Activated gamma-delta T cell treated with Interleukin-2 at 50 U/mL for 16 hours (primary cell): ENCODE measurements at places on chromosomes 16 and 17.

GRCh38 chr17:77208856-77209255 is 68.1 kb downstream of the SEC14L1 start:
- no peak for DNase-seq

DNA sequence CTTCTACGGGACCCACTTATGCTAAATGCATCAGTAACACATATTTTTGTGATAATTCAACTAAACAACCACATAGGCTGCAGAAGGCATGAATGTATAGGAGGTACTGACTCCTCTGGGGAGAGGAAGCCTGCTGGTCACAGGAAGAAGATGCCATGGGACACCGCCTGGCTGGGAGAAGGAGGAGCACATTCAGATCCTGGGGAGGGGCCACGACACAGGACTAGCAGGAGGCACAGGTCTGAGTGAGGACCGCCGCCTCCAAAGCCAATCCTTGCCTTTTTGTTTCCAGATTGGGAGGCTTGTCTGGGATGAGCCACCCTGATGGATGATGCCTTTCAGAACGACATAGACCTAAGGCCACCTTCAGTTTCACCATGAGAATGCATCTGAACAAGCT is 34.6 kb downstream of the MBTPS1 start:
- DNase-seq: no peak

DNA sequence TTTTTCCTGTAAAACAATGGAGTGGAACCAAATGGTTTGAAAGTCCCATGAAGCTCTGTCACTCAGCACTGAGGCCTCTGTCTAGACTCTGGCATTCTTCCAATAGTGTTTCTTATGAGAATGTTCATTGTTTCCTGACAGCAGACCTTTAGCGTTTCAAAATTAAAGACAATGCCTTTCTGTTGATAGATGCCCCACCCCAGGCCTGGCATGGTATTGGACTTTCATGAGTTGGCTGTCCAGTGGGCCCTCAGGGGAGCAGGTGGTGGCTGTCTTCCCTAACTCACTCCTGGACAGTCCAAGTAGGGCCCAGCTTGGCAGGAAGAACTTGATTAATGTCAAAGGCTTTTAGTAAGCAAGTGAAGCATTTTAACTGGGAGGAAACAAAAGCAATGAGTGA is 186.5 kb upstream of the CCL2 start:
- no peak for DNase-seq

DNA sequence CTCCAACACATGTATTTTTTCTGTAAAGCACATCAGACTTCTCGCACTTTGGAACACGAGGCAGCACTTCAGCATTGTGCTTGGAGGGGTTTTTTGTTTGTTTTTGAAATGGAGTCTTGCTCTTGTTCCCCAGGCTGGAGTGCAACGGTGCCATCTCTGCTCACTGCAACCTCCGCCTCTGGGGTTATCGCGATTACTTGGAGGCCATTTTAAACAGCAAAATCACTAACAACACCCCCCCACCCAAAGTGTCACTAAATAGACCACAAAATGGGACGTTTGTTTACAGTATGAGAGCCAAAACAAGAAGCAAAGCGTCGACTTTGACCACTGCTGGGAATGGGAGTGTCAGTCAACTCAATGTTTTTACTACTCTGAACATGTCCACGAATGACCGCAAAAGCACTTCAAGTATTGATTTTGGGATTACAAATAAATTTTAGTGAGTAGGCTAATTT is 9.0 kb upstream of the C16orf87 start:
- DNase-seq: no peak

GRCh38 chr17:10046786-10047785 is 142.0 kb upstream of the RCVRN start:
- no peak for DNase-seq

GRCh38 chr17:72978593-72979218 is 113.8 kb downstream of the SLC39A11 start:
- DNase-seq: no peak

- DNase-seq: no peak
These were observed 1.4 kb downstream of the FBXO31 start for GRCh38 chr16:87382023-87382785.

- no peak for DNase-seq
These were observed 38.3 kb downstream of the HLF start for GRCh38 chr17:55303008-55303493.

DNA sequence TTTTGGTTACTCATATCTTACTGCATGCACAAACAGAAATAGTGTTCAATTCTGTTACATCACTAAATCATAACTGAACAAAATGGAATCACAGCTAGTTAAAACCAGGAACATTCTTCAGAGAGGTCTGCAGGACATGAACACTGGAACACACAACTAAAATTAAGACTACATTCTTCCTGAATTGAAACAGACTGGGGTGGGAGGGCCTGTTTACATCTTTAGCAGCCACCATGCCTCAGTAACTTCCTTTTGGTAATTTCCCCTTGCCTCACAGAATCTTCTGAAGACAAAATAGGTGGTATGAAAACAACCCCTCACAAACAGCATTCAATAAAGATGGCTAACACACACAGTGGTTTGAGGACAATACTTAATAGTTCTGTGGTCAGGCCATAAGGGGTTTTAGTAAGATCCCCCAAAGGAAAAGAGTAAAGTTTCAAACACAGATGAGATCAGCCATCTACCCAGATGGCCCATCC is 6.5 kb downstream of the MARF1 start:
- DNase-seq: no peak

- no peak for DNase-seq
These were observed 154.9 kb downstream of the SHCBP1 start for GRCh38 chr16:46466239-46466638.

DNA sequence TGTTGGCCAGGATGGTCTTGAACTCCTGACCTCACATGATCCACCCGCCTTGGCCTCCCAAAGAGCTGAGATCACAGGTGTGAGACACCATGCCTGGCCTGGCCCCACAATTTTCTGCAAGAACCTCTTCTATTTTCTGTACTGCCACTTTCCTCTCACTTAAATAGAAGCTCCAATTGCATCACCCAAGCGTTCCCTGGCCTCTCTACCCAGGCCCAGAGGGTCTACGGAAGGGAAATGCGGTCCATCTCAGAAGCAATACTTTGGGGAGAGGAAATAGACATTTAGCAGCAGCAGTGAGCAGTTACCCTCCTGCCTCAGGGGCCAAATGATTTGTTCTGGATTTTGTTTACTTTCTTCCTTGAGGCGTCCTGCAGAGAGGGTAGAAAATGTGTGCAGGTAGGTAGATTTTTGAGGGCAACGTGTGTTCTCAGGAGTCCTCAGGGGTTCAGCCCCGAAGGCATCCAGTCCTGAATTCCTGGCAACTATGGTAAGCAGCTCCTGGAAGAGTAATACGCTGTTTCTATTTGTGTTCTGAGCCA is 11.0 kb downstream of the SLC6A4 start:
- DNase-seq: no peak

DNA sequence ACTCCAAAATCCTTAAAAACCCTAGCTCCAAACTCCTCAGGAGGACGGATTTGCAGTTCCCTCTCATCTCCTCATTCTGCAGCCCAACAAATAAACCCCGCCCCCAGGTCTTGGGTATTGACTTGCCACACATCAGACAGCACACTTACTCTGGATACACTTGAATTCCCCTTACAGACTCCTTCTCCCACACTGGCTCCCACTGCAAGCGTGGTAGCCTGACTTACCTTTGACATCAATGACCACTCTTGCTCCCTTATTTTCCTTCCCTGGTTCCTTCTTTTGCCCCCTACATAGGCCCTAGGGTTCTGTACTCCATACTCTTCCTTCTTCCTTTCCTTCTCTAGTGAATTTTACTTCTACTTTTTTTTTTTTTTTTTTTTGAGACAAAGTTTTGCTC is 7.5 kb downstream of the RFFL start:
- no peak for DNase-seq

DNA sequence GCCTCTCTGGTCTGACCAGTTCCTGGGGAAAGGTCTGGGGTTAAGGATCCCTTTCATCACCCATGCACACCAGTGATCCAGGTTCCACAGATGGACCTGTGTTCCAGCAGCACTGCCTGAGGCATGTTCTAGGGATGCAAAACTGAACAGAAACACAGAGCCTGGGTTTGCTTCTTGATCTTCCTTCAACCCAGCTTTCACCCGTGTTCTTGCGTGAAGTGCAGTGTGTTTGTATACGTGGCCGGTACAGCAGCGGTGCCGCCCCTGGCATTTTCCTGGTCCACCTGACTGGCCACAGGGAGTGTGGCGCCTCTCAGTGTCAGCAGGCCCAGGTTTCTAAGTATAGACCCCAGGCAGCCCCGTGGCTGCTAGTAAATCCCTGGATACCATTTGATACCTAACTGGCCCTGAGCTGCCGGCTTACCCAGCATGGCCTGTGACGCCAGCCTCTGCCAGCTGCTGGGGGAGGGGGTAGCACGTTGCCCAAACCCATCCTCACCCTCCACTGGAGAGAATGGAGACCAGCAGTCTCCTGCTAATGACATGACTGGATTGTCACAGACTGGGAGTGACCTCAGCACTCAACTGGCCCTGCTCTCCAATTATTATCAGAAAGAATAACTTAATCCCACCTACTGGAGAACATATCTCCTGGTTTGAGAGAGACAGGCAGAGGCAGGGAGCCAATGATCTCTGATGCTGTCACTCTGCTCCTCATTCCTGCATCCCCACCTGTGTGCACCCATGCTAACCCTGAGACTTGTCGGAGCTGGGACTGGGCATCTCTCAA is 59.2 kb upstream of the LGALS9 start:
- DNase-seq: no peak

DNA sequence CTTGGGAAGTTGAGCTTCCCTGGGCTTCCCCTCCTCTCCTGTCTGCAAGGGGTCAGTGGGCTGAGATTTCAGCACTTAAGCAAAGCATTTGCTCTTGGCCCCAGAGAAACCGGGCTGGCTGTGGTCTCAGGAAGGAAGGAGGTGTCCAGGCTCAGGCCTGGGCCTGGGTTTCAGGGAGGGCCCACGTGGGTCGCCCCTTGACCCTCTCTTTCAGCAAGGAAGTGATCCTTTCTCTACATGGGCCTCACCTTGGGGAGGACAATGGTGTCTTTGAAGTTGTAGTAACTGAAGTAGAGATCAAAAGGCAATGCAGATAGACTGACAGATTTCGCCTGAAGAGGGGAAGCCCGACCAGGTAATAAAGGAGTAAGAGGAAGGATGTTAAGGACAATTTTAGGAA is 2.7 kb downstream of the NOD2 start:
- DNase-seq: no peak

DNA sequence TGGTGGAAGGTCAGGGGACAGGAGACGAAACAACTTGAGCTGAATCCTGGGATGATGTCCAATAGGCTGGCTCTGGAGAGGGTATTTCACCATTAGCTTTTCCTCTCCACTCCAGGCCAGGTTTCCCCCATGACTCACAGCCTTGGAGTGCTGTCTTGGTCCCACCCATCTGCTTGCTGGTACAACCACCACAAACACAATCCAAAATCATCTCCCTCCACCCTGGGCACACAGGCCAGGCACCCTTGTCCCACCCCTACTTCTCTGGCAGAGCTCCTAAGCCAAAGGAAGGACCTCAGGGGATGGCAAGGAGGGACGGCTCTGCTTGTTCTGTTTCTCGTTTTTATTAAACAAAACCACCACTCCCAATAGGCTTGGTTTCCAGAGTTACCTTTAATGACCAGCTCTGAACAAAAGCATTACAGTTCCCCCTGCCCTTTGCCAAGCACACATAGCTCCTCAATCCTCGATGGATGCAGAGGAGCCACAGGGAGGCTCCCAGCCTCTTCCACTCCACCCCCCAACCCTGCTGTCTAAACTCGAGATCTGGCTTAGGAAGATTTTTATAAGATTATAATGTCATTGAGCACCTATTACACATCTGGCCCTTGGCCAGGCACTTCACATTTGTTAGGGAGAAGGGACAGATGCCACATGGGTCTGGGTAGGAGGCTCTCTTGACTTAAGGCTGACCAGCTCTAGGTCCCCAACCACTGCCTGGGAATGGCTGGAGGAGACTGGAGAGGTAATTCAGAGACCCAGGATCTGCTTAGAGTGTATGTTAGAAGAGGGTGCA is 13.3 kb downstream of the CAVIN1 start:
- DNase-seq: no peak

- DNase-seq: no peak
These were observed 626 bp downstream of the NUPR1 start for GRCh38 chr16:28537964-28538732.

GRCh38 chr17:80257716-80258213 is 2.9 kb upstream of the RNF213 start:
- no peak for DNase-seq

DNA sequence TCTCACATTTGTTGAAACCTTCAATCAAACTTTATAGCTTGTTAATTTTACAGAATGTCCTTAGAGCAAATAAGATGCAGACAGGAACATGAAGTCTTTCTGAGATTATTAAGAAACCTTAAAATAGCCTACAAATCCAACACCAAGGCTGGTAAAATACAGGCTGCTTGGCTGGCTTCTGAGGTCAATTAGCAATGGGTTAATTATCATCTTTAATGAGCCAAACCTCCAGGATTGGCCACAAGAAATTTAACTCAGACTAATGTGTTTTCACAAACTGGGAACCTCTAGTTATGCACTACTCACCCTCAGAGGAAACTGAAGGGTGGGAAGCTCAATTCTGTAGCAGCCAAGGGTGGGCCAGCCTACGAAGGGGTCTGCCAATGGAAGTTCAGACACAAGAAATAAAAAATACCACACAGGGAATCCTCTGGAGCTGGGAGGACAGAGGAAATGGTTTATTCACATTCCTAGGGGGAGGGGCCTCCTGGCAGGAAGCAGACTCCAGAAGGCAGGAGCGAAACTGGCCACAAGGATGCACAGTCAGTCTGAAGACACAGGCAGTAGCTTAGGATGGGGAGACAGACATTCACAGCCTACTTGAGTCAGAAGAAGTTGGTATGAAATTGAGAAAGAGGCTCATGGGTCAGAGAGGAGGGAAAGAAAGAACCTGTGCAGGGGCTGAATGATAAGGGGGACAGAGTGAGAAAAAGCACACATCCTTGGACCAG is 36.1 kb downstream of the HIC1 start:
- DNase-seq: no peak

GRCh38 chr17:78441271-78441971 is 63.0 kb downstream of the PGS1 start:
- no peak for DNase-seq

DNA sequence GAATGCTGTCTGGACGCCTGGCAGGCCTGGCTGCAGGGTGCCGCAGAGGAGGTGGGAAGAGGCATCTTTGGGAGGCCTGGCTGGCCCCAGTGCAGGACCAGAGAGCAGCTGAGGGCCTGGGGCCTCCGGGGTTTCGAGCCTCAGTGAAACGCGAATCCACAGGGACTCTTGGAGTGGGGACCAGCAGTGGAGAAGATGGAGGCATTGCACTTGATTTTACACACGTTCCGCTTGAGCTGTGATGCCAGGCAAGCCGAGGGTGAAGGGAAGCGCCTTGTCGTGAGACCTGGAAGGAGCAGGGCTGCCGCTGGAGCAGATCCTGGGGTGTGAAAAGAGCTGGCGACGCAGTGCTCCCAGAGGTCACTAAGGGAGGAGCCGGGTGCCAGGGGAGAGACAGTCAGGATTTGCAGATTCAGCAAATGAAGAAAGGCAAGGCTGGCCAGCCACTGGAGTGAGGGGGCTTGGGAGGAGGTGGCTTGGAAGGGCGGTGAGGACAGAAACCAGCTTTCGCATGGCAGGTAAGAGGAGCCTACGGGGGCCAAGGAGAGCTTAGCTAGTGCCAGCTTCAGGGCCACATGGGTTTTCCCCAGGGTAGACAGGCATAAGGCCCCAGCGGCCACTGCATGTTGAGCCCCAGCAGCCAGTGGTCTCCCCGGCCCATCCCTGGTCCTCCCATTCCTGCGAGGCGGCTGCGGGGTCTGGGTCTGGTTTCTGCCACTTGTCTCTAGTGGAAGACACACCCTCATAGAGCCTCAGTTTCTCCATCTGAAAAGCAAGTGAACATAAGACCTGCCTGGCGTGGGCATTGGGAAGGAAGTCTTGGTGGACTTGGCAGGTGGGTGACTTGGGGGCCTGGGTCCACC is 175.2 kb upstream of the CHMP6 start:
- no peak for DNase-seq
